AG10803 (cell line): ENCODE measurements at places on chromosomes 1 and 21.

- DNase-seq, result peak; percentile 76
Measured at GRCh38 chr1:210448297-210448892, 119.7 kb downstream of the HHAT start.

- peak; percentile 74 for DNase-seq
Measured at GRCh38 chr1:152026895-152027294, 9.9 kb downstream of the S100A11 start.

DNA sequence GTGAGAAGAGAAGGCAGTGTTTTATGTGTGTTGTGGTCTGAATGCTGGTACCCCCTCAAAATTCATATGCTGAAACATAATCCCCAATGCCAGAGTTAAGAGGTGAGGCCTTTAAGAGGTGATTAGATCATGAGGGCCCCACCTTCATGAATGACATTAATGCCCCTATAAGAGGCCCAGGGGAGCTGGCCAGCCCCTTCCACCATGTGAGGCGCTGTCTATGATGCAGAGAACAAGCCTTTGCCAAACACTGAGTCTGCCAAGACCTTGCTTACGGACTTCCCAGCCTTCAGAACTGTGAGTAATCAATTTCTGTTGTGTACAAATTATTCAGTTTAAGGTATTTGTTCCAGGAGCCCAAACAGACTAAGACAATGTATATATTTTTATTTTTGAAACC, 20.2 kb downstream of the CAPZB start:
- peak; percentile 64 for DNase-seq

DNA sequence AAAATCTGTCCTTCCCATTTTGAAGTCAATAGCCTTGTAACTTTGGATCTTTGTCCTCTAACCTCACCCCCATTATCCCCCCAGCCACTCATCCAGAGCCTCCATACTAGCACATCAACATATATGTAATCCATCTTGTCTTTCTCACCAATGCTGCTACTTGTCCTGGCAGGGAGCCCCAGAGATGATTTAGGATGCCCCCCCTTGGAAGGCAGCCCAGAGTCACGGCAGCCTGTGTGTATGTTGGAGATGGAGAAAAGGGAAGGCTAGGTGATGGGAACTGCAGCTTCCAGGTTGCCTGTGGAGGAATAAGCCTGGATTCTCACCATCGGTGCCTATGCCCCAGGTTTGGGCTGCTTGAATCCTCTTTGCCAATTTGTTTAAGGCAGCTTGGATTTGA, 51.7 kb upstream of the SCMH1 start:
- DNase-seq, result no peak

DNA sequence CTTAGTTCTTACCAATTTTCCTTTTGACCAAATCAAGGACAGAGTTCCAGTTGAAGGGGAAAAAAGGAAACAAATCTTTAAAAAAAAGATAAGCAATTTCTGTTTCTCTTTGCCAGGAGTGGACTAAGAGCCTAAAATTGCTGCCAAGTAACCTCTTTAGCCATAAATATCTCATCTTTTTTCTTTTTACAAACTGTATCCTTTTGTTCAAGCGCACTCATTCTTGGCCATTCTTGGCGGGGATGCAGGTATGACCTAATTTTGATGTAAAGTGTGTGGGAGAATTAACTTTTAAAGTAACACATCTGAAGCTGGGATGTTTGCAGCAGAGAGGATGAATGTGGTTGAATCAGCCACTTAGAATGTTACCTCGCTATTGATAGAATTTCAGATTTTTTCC, 13.4 kb upstream of the KIF1B start:
- peak; percentile 37 for DNase-seq

- no peak for DNase-seq
Measured at GRCh38 chr1:196423612-196424011, 184.6 kb downstream of the KCNT2 start.

- peak; percentile 6 for DNase-seq
Measured at GRCh38 chr1:196403803-196404690, 204.2 kb downstream of the KCNT2 start.

DNA sequence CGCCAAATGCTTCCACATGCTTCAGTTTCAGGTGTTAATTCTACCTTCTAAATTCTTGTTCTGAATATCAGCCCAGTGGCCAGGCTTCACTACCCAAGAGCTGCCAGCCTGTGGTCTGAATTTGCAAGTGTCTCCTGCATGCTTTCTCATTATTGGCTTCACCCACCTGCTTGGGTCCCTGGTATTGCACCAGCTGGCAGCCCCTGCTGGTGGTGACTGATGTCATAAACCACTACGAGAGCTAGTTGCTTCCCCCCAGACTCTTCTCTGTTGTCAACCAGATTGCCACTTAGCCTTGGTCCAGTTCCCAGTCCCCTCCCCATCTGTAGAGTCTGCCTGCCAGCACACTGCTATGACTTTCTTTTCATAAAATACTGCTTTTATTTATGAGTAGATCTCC, 197.7 kb upstream of the DUSP10 start:
- DNase-seq, result no peak
